ENCODE measurements at places on chromosomes 3 and 15.

DNA sequence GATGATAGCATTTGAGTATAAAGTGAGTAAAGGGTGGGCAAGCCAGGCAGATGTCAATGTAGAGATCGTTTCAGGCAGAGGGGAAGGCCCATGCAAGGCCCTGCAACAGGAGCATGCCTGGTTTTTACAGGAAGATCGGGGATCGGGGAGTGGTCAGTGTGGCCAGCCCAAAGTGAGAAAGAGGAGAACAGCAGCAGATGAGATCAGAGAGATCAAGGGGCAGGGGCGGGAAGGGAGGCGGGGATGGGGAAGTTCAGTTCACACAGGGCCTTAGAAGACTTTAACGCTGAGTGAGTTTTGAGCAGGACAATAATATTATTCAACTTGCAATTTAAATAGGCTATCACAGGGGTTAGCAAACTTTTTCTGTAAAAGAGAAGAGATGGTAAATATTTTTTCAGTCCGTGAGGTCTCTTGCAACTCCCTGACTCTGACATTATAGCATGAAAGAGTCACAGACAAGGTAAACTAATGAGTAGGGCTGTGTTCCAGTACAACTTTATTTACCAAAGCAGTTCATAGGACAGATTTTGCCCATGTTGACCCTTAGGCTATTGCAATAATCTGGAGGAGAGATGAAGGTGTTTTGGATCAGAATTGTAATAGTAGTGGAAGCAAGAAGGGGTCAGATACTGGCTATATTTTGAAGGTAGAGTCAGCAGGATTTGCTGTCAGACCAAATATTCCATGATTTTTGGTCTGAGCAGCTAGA is 12.4 kb upstream of the CD47 start:
- no peak for DNase-seq

DNA sequence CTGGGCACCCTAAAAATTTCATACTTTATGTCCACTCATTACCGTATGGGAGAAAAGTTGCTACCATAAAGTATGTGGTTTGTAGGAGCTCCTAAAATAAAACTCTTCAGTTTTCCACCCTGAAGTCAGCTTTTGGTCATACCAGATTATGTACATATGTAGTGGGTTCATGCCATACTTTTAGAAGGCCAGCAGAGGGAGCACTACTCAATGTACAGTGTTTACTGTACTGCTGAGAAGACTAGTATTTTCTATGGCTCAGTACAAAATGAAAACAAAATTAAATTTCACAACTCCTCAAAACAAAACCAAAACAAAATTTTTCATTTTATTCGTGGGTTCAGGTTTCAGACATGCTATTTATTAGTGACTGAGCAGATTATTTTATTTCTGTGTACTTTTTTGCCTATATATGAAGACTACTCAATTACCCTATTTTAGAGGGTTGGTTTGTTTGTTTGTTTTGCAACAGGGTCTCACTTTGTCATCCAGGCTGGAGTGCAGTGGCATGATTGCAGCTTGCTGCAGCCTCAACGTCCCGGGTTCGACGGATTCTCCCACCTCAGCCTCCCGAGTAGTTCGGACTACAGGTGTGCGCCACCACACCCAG is 24.3 kb downstream of the NXPE3 start:
- peak; percentile 24 for DNase-seq

- DNase-seq: no peak
These were observed 52.3 kb downstream of the PGPEP1L start for GRCh38 chr15:98955331-98955730.

DNA sequence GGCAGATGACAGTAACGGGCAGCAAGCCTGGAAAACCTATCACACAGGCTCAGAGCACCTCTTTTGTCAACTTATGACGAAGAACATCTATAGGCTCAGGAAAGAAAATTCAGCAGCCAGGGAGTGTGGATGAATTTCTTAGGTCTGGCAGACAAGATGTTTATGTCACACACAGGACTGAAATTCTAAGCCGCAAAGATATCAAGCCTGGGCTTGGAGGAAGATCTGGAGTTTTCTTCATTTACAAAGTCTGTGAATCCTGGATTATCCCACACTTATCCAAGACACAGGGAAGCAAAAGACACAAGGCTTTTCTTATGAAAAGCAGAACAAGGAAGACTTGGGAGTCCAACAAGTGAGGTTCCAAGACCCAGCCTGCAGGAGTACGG is 23.4 kb upstream of the CHCHD6 start:
- no peak for DNase-seq

GRCh38 chr3:159898147-159898546 is 90.5 kb upstream of the IL12A start:
- no peak for DNase-seq

GRCh38 chr3:189593581-189593980 is 37.6 kb upstream of the TP63 start:
- DNase-seq: no peak

DNA sequence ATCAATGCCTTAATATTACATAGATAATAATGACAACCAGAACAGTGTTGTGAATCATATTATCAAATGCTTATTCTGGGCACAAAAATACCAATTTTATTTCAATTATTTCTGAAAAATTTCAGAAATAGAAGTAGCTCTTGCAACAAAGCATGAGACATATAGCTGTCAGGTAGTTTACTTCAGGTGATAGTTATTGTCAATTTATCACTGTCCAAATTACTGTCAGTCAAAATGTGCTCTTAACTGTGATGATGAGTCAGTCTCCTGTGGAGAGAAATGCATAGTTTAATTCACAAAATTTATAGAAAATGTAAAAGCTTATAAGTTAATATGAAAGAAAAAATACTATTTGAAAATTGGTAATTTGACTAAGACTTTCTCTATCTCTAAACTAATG is 1078.4 kb upstream of the GBE1 start:
- DNase-seq: no peak

- no peak for DNase-seq
These were observed 436.9 kb upstream of the C2CD4B start for GRCh38 chr15:62601777-62602545.

DNA sequence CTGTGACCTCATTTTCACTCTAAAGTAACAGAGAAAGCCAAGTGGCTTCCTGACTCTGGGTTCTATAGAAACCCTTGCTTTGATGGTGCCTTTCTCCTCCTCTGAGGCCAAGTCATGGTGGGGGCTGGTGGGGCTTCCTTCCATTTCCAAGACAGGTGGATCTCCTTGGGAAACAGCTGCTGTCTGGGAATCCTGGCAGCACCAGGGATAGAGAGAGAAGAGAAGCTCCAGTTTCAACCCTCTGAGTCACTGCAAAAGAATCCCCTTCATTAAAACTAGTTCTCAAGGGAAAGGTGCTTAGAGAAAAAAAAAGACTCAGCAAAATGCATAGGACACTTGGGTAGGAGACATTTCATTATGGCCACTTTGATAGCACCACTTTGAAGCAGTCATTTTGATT is 614.4 kb downstream of the FHIT start:
- DNase-seq: no peak

GRCh38 chr15:57283774-57284503 is 92.4 kb upstream of the CGNL1 start:
- DNase-seq: no peak

DNA sequence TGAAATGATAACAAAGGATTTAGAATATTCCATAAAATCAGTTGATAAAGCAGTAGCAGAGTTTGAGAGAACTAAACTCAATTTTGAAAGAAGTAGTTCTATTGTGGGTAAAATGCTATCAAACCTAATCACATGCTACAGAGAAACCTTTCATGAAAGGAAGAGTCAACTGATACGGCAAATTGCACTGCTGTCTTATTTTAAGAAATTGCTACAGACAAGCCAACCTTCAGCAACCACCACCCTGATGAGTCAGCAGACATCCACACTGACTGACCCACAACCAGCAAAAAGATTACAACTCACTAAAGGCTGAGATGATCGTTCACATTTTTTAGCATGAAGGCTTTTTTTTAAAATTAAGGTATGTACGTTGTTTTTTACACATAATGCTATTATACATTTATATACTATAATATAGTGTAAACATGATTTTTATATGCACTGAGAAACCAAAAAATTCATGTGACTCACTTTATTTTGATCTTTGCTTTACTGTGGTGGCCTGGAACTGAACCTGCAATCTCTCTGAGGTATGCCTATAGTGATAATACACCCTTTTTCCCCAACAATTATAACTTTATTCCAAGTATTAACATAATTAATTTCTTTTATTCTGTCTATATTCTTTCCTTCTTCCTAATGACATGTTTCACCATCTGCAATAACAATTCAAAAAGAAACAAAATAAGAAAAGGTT is 109.9 kb downstream of the TBC1D5 start:
- no peak for DNase-seq

- no peak for DNase-seq
These were observed 105.4 kb downstream of the SCAPER start for GRCh38 chr15:76799760-76800159.

GRCh38 chr3:110956081-110956480 is 115.5 kb upstream of the NECTIN3 start:
- DNase-seq: no peak

DNA sequence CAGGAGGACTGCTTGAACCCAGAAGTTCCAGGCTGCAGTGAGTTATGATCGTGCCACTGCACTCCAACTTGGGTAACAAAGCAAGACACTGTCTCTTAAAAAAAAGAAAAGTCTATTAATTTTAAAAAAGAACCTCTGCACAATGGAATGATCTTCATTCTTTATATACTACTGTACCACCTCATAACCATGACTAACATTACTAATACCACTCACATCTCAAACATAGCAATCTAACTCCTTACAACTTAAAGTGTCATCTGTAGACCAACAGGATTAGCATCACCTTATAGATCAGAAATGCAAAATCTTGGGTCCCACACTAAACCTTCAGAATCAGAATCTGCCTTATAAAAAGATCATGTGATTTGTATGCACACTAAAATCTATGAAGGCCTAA is 48.8 kb upstream of the MAP4 start:
- DNase-seq: no peak

DNA sequence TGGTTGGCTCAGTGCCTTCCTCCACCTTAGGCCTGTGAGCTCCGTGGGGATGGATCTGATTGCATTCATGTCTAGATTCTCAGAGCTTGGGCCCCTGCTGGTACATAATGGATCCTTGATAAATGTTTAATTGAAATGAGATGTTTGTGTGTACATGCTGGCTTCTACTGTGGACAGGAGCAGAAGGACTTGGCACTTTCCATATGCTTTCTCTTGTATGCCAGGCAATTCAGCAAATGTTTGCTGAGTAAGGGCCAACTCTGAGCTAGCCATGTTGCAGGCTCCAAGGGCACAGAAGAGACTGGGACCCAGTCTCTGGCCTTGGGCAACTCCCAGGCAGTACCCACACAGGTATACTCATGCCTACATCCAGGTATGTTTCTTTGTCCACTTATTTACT is 67.0 kb downstream of the RAB11A start:
- no peak for DNase-seq

DNA sequence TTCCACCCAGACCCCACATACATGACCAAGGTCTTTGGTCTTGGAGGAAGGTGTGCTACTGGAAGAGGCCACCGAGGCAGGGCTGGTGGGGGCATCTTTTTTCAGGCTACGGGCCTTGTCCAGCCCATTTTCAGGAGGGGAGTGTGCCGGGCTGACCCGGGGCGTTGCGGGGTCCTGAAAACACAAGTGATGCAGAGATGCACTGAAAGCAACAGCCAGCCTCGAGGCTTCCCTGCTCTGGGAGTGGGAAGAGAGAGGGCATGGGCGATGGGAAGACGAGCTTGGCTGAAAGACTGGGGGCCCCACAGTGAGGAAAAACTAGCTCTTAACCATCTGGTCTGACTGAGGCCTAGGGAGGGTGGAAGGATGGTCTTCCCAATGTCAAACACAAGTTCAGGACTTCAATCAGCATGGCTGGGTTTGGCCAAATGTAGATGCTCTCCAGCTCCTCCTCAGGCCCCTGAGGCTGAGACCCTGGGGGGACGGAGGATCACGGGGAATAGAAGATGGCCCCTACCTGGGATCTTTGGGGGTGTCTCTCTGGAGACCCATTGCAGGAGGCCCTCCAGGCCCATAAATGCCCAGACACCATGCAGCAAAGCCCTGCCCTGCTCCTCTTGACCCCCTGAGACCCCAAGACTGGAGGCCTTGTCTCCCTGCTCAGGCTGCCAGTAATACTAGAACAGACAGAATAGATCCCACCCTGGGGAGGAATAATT is 38.9 kb downstream of the TLE3 start:
- no peak for DNase-seq

- no peak for DNase-seq
These were observed 21.3 kb downstream of the GASK1A start for GRCh38 chr3:43000387-43000786.

- no peak for DNase-seq
These were observed 17.6 kb downstream of the ZDHHC3 start for GRCh38 chr3:44958386-44958785.

GRCh38 chr3:63179862-63180522 is 98.1 kb upstream of the SYNPR start:
- DNase-seq: no peak

DNA sequence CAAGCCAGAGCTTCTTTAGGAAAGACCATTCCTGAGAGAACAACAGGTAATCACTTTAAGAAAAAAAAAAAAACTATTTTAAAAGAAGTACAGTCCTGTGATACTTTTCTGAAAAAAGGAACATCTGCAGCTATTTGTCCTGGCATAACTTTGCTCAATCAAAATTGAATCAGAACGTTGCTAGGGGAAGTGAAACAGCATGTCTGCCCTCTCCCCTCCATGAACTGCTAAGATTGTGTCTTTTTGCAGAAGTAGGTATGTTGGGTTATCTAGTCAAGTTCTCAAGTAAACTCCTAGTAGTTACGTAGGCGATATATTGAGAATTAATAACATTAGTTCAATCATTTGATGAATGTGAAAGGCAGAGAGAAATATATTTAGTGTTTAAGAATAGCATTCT is 1013.3 kb downstream of the TUSC7 start:
- DNase-seq: no peak

DNA sequence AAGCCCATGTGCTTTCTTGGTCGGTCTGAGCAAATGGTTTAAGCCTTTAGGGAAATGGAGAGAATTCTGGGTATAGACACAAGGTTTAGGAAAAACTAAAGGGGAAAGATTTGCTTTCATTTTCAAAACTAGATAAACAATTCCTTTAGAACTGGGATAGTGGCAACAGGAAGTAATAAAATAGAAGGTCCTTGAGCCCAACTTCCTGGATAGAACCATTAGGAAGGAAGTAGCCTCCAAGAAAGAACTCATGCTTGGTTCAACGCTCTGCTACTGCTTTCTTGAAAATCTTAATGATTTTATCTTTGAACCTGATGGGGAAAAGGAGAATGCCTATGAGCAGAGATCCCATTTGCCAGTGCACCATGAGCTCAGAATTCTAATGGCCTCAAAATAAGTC is 147.0 kb upstream of the THRB start:
- DNase-seq: no peak

DNA sequence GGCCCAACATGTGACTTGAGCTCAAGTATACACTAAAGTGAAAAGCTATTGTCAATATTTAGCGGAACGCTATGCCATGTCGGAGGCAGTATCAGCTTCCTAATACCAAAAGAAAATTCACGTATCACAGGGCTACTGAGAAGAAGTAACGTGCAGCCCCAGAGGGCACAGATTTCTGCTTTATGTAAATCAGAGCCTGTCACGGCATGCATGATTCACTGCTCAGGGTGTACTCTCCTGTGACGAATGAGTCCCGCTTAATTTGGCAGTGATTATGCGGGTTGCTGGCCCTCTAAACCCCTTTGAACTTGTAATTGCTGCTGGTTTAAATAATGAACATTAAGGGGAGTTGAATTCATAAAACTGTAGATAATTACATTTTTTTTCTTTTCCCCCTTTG is 85.3 kb downstream of the MEIS2 start:
- DNase-seq: no peak

Measured in stimulated activated CD8-positive, alpha-beta memory T cell treated with anti-CD3 and anti-CD28 coated beads, Interleukin-2, amount 100 ng/mL, for 1 hour (primary cell).